Uterus (tissue), 4 donors: ENCODE measurements at places on chromosomes 7 and 10.

- no peak for DNase-seq
Measured at GRCh38 chr10:62457598-62457997, 83.4 kb downstream of the ZNF365 start.

- DNase-seq: no peak
Measured at GRCh38 chr7:94247970-94248369, 146.7 kb upstream of the COL1A2 start.

DNA sequence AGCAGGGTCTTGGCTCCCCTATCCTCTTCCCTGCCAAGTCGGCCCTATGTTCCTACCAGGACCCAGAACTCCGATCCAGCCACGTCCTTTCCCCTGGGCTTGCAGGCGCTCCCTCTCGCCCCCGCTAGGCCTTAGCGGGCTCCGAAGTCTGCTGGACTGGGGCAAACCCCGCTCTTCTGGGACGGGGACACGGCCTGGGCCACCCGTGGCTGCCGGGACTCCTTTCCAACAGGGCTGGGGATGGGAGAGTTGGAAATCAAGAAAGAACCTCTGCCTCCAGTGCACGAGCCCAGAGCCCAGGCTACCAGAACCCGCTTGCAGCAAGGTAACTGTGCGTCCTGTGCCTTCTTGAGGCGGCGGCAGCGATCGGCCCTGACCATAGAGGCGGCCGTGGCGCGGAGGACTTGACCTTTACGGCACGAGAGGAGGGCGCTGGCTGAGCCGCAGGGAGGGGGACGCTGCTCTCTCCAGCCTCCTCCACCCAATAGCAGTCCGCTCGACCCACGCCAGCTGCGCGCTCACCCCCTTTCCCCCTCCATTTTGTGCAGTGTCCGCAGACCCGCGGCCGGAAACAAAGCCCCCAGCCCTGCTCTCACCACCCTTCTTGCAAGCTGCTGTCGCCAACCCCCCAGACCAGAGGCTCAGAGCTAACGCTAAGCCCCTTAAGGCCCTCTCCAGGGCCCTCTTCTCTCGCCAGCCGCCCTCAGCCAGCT lies 7.0 kb upstream of the HOXA11 start:
- DNase-seq: peak; percentile 56

DNA sequence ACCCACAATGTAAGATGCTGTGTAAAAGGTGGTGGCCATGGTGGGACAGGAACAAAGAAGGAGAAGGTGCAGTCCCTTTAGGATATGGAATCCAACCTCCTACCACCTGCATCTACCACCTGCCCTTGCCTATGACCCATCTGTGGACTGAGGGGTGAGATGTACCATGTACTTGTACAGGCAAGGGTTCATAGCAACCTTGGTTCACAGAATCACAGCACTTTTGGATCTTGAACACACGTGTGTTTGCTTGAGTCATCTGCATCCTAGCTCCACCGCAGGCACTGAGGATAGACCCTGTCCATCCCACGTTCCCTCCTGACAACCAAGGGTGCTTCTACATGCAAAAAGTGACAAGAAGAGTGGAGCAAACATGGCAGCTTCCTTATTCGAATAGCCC lies 162.3 kb downstream of the GFRA1 start:
- no peak for DNase-seq

- no peak for DNase-seq
Measured at GRCh38 chr7:15715435-15715834, 29.0 kb upstream of the MEOX2 start.

GRCh38 chr7:3747467-3747866 lies 446.4 kb downstream of the SDK1 start:
- DNase-seq: no peak

- no peak for DNase-seq
Measured at GRCh38 chr10:21238717-21239116, 286.8 kb downstream of the SKIDA1 start.

DNA sequence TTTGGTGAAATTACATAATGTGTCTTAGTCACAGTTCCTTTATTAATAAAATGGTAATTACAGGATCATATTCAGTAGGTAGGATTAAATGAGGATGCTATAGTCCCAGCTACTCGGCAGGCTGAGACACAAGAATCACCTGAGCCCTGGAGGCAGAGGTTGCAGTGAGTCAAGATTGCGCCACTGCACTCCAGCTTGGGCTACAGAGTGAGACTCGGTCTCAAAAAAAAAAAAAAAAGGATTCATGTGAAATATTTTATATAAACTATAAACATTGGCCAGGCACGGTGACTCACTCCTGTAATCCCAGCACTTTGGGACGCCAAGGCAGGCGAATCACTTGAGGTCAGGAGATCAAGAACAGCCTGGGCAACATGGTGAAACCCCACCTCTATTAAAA lies 197.9 kb downstream of the IMMP2L start:
- DNase-seq: no peak

DNA sequence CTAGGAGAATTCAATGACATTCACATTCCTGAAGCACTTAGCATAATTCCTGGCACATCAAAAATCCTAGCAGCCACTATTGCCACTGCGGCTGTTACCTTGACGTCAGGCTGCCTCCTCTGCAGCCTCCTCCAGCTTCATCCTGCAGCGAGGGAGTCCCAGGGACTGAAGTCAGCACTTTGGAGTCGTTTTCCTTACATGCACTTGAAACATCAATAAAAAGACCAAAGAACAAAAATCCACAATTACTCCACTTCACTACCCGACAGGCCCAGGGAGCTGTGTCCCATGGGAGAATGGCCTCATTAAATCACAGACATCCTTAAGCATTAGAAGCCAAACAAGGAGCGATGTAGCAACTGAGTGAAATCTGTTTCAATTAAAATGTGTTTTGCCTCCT lies 48.6 kb upstream of the NANOS1 start:
- no peak for DNase-seq

GRCh38 chr10:1643908-1644179 lies 93.5 kb downstream of the ADARB2 start:
- no peak for DNase-seq

DNA sequence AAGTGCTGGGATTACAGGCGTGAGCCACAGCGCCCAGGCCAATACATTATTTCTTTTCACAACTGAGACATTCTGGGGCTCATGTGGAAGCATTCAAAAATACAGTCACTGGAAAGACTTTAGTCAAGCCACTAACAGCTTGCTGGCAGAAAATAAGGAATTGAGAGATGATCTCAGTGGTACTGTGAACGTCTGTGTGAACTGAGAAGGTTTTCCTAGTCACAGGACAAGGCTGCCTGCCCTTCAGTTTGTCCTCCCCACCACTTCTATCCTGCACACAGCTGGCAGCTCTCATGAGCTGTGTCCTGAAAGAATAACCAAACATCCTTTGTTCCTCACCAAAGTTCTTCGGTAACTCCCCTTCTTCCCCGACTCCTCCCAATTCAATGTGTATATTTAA lies 31.3 kb upstream of the ITGA8 start:
- DNase-seq: no peak

DNA sequence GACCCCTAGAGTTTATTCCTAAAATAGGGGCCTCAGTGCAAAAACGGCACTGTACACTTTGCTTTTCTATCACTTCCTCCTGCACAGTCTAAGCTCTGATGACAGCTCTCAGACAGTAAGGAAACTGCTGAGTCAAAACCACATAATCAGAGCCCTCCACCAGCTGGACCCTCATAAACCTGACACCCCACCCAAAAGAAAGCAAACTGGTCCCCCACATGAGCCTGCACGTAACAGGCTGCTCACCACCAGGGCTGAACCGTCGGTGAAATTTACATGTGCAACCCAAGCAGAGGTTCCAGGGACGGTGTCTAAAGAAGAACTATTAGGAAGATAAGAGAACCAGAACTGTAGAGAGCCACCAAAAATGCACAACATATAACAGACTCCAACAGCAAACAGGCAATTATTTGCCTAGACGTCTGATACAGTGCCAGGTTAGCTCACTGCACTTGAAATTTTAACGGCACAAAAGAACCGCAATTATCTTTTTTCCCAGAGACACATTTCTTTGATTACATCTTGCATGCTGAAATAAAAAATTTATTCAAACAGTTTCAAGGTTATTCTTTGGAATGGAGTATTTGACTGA lies 19.6 kb downstream of the SGMS1 start:
- DNase-seq: no peak

DNA sequence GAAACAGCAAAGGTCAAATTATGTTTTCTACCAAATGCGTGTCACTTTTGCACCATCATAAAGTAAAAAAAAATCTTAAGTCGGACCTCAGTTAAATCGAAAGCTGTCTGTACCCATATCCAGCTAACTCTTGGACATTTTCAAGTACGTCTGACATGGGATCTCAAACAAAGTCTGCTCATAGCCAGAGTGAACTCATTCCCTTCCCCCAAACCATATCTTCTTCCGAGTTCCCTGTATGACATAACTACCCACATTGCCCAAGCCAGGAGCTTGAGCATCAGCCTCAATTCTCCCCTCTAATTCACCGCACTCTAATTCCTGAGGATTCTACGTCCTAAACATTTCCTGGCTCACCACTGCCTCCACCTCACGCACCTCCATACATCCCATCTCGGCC lies 44.8 kb upstream of the TARP start:
- DNase-seq: no peak

DNA sequence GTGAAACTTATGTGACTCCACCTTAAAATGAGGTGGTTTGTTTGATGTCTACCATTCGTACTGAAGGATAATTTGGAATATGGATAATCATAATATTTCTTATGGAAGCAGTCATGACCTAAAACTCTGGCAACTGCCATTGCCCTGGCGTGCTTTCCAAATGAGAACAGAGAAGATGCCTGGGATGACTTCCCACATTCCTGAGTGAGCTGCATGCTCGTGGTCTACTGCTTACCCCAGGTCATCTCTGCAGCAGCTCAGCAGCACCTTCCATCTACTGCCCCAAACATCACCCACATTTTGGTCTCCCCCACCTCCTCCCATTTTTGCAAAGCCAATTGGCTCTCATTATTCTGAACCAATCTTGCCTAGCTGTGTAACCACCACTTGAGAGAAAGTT lies 40.1 kb downstream of the LYZL1 start:
- peak; percentile 31 for DNase-seq

DNA sequence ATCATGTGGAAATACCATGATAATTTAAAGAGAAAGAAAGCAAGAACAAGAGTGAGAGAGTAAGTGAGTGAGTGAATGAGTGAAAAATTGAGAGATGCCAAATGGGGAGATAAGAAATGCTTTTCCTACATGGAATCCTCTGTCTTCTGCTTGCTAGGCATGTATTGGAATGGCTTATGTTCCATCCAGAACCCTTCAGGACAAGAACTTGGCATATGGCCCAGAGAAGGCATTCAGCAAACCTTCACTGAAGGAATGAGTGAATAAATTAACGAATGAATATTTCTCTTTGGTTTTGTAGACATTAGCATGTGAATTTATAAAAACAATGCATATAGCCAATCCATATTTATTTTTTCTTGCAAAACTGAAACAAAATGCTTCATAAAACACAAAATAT lies 162.2 kb downstream of the LRRTM3 start:
- no peak for DNase-seq

DNA sequence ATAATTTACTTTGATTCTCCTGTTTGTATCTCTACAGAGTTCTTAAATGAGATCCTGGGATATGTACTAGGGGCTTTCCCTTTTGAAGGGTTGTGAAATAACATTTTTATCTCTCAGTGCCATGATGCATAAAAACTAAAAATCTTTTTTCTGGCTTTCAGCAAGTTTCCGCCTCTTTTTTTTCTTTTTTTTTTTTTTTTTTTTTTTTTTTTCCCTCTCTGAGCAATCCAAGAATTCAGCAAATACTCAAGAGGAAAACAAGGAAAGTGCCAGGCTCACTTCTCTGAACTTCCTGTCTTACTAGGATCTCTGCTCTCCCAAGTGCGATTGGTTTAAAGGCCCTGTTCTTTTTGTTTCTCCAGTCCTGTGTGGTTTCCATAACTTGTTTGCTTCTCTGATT lies 79.9 kb downstream of the HYCC1 start:
- DNase-seq: no peak

- no peak for DNase-seq
Measured at GRCh38 chr7:43113622-43114457, 1.4 kb downstream of the HECW1 start.

DNA sequence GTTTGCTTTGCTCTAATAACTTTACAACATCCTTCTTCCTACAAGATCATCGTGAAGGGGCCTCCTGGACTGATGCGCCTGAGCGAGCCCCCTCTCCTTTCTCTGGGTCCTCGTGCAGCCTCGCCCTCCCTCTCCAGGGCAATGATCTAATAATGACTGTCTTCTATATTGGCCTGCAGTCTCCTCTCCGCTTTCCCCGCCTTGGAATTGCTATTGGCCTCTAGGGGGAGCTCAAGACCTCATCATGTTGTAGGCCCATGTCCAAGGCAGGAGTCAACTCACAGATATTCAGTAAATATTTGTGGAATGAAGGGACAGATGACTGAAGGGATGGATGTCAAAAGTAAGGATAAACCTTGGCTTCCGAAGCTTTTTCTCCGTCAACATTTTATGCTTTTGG lies 1180.3 kb downstream of the TYW1 start:
- DNase-seq: no peak

DNA sequence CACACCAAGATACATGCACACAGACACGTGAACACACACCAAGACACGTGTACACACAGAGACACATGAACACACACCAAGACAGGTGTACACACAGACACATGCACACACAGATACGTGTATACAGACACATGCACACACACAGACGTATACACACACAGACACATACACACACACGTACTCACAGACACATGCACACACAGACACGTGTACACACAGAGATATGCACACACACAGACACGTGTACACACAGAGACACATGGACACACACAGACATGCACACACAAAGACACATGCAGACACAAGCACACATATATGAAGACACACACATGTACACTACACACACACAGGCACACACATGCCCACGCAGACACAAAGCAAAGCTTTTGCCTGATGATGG lies 134.6 kb downstream of the TCERG1L start:
- no peak for DNase-seq

DNA sequence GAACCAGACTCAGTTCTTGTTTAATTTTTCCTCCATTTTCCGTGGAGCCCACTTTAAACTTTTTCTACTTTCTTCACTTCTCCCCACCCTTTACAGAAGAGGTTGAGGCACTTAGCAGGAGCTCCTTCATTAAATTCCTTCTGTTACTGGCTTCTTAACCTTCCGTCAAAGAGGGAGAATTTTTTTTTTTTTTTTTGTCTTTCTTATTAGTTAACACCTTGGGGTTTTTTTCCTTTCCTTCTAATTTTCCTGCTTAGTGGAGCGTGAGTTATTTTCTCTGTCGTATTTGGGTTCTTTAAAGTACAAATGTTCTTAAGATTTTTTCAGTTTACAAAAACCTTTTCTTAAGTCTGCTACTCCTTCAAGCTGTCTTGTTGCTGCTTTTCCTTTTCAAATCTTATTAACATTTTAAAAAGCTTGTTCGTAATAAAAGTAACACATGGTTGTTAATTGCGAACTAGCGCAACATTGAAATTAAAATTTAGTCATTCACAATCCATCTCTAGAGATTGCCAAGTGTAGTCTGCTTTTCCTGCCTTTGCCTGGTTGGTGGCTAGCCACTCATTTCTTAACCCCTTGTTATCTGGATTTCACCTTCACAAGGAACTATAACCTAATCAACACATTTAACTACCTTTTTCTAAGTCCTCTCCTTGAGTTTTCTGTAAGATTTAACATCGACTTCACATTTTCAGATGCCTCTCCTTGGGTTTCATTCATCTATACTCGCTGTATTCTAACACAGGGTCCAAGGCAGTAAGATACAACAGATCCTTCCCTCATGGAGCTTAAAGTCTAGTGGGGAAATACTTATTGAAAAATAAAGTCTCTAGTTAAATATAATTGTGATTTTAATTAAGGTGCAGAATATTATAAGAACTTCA lies 2.0 kb downstream of the BMPR1A start:
- no peak for DNase-seq

GRCh38 chr10:45160271-45160670 lies 155.1 kb downstream of the OR13A1 start:
- DNase-seq: no peak
